Stimulated activated CD8-positive, alpha-beta memory T cell treated with anti-CD3 and anti-CD28 coated beads, Interleukin-15, amount 100 ng/mL, for 4 hours (primary cell): ENCODE measurements at places on chromosomes 5 and 9.

DNA sequence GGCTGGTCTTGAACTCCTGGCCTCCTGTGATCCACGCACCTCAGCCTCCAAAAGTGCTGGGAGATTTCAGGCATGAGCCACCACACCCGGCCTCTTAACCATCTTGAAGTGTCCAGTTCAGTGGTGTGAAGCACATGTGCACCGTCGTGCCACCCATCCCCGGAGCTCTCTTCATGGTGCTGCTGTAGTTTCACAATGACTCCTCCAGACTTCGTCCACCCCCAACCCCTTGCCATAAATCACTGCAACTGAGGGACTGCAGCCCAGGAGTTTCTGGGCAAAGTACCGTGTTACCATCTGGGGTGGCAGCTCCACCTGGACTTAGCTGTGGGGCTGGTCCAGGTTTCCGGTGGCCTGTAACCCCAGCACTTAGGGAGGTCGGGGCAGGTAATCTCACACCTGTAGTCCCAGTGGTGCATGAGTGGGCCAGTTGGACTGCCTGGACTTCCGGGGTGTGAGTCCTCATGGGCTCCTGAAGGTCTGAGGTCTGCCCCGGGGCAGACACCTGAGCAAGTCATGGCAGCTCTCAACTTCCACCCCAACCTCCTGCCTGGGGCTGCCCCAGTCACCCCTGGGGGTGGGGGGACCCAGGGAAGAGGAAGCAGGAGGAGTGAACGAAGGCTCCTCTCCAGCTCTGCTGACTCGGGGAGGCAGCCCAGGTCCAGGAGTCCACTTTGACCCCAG, 6.6 kb upstream of the N4BP3 start:
- no peak for DNase-seq

GRCh38 chr5:607541-608428, 4.4 kb upstream of the CEP72 start:
- no peak for DNase-seq

GRCh38 chr9:135132008-135132407, 44.5 kb downstream of the OLFM1 start:
- no peak for DNase-seq

- no peak for DNase-seq
Observed at GRCh38 chr5:132222649-132223038, 5.0 kb downstream of the P4HA2 start.

DNA sequence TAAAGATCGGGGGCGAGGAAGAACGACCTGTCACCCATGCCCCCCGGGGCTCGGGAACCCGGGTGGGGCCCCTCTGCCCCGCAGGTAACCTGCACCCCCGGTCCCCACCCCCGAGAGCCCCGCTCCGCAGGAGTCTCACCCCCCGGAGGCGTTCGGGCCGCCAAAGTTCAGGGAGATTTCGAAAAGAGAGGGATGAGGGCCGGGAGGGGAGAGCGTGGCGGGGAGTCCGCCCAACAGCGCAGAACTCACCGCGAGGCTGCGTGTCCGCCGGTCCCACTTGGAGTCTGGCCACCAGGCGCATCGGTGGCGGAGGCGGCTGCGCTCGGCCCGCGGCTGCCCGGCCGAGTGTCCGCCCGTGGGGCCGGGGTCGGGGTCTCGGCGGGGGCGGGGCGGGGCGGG, at the start of gene PHF19:
TSS of gene PHF19 (minus strand) at position 347 of the 399 bp plus-strand sequence. CDS start 2,447 bp downstream, outside the sequence.
- DNase-seq: no peak
